Right lobe of liver (tissue), 6 donors: ENCODE measurements at places on chromosomes 3 and 15. TPM values are rescaled to one million over a fixed set of nuclear protein-coding genes. Genes with fewer than 3 reads are reported as not detected.

The CTXN2 gene
- total RNA-seq, result not detected

The HESX1 gene
- not detected for total RNA-seq

The PLSCR5 gene
- not detected for total RNA-seq

- no peak for DNase-seq
These were observed 4.8 kb downstream of the ARF4 start for GRCh38 chr3:57592306-57592705.

GRCh38 chr15:34275721-34276120 is 50.9 kb downstream of the EMC4 start:
- no peak for DNase-seq

- no peak for DNase-seq
These were observed 87.4 kb downstream of the NUP210 start for GRCh38 chr3:13332740-13333139.

DNA sequence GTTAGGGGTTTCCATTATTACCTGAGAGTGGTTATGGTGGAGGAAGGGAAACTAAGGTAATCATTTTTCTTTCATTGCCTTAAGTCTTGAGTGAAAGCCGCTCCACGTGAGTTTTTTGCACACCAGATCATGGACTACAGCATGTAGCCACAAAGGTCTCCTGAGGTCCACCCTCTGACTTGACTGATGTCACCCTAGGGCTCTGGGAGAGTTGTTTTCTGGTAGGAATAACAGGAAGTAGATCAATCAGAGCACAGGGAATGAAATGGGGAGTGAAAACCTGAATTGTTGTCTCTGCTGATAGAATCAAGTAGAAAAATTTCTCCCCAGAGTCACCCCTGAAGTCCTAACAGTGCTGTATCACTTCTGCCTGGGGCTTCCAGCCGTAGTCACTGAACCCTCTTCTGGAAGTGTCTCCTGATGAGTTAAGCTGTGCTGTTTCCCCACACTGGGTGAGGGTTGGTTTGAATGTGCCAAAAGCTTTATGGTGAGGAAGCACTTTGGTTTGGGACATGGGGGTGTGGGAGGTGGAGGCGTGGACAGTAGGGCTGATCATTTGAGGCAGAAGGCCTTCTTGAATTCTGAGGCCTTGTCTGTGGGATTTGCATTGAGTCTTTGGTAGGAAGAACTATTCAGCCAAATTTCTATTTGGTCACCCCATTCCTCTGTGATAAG is 64.3 kb downstream of the SLCO3A1 start:
- DNase-seq, result no peak

GRCh38 chr3:12483872-12484197 is 445 bp upstream of the TSEN2 start:
- no peak for DNase-seq

DNA sequence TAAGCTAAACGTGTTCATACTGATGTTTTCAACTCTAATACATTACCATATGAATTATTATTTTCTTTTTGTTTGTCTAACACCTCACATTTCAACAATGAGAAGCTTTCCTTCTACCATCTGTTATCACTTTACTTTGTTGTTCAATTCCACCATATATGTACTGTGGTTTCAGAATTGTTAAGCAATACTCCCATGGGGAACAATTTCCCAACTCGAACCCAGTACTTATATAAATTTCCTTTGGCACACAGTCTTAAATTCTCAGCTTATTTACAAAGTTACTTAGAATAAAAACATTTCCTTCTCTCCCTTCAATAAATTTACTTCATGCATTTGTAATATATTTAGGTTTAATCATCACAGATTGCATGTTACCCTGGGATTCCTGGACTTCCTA is 1764.4 kb downstream of the OTOL1 start:
- no peak for DNase-seq
